ENCODE measurements at places on chromosomes 11 and 22. TPM values are rescaled to one million over a fixed set of nuclear protein-coding genes. Genes with fewer than 3 reads are reported as not detected.

Gene CSNK2A3
- 0.53 TPM for total RNA-seq

Gene ACP2
- total RNA-seq = 29.8 TPM

Gene APOBEC3B
- 3.5 TPM for total RNA-seq

Gene ZBTB16
- total RNA-seq = not detected

Gene GPHA2
- not detected for total RNA-seq

Gene FAM111B
- 69.5 TPM for total RNA-seq

Gene GGT5
- not detected for total RNA-seq

GRCh38 chr11:65645710-65646109 is 7.8 kb downstream of the SIPA1 start:
- H3K4me3 ChIP-seq = no peak overlapping the region
- H3K27ac ChIP-seq = no peak overlapping the region
- H3K36me3 ChIP-seq = peaks cover 80% of the 10 kb centered on the region
- peaks cover 8% of the 10 kb centered on the region for H3K4me1 ChIP-seq

- H3K27me3 ChIP-seq = no peaks in the 10 kb centered on the region
- no peak overlapping the region for H3K27ac ChIP-seq
- DNase-seq = no peak
- no peaks in the 10 kb centered on the region for H3K4me1 ChIP-seq
These were observed 31.4 kb upstream of the ACR start for GRCh38 chr22:50706481-50707125.

GRCh38 chr22:45644714-45645113 is 26.9 kb upstream of the ATXN10 start:
- no peak overlapping the region for H3K27ac ChIP-seq
- H3K36me3 ChIP-seq = no peaks in the 10 kb centered on the region
- peaks cover 24% of the 10 kb centered on the region for H3K4me1 ChIP-seq
- no peak for DNase-seq
- no peaks in the 10 kb centered on the region for H3K27me3 ChIP-seq
- no peak overlapping the region for H3K4me3 ChIP-seq

All from SJSA1 (cell line).